ENCODE measurements at places on chromosomes 2 and 18.

DNA sequence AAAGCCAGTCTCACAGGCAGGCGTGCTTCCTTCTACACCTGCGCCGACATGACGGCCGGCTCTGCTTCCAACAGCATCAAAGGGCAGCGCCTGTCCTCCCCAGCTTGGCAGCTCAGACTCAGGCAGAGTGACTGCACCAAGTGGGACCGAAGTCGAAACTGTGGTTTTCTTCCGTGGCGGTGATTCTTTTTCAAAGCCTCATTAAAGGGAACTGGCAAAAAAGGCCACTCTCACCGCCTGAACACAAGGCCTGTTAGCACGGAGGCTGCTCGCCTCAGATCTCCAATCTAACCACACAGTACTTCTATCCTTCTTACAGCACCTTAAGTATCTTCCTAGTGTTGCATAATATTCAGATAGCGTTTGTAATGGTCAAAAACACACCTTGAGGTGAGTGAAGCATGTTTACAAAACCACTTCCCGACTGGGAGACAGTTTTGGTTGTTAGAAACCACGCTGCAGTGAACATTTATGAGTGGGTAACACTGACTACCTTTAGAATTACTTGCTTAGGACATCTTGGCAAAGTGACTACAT, 236.4 kb downstream of the HDAC4 start:
- no peak for DNase-seq

GRCh38 chr18:26792661-26793060, 72.8 kb downstream of the AQP4 start:
- no peak for DNase-seq

DNA sequence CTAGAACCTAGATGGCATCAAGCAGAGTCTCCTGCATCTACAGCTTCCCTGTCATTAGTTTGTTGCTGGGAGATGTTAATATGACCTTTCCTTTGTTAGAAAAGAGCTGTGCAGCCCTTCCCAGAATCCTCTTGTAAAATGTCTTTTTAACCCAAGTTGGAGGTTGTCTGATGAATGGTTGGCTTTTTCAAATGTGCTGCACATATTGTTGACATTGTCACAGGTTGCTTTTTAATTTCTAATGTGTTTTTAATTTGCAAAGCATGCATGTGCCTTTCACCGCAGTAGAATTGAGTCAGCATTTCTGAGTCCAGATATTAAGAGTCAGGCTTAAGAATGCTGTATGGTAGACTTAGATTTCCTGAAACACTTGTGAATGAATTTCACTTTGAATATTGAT, 120.8 kb downstream of the GREB1L start:
- peak; percentile 34 for DNase-seq

DNA sequence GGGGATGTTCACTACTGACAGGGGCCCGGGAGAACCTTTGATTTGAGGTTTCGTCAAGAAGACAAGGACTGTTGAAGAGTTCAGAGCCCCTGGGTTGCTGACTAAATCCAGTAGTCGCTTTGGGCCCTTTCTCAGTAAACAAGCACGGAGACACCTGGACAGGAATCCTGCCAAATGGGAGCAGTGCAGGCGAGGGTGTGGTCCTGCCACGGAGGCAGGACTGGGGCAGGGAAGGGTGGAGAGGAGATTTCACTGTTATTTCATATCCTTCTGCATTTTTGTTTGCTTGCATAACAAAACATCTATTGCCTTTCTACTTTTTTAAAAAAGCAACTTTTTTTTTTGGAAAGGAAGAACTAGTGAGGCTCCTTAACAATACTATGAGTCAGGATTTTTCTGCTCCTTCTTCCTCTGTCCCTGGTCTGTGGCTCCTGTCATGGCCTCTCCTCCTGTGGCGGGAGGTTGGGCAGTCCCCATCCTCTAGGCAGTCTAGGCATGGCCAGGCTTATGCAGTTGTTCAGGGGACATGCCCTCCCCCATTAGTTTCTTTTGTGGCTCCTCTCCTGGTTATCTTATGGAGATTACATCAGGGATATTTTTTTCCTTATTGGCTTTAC, 57.7 kb downstream of the ARHGEF4 start:
- no peak for DNase-seq

DNA sequence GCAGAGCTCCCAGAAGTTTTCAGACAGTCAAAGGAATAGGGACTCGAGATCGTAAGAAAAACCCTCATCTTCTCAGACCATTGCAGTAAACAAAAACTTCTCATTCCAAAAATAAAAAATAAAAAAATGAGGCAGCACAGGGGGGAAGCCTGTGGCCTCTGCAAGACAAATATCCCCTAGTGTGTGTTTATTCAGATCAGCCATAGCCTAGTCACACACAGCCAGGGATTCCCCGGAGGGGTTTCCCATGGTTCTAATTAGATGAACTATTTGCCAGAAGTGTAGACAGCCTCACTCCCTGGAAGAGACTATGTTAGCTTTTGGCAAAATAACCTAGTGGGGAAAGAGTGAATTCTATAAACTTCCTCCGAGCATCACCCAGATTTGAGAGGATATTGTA, 122.9 kb upstream of the KLF7 start:
- DNase-seq: peak; percentile 63

Measured in NCI-H2081 (cell line).